DMS 273 treated with DMSO at 0.1 percent for 48 hours (cell line): ENCODE measurements at places on chromosomes 7 and 10.

- no peak for DNase-seq
Measured at GRCh38 chr10:113541549-113541927, 11.3 kb upstream of the HABP2 start.

DNA sequence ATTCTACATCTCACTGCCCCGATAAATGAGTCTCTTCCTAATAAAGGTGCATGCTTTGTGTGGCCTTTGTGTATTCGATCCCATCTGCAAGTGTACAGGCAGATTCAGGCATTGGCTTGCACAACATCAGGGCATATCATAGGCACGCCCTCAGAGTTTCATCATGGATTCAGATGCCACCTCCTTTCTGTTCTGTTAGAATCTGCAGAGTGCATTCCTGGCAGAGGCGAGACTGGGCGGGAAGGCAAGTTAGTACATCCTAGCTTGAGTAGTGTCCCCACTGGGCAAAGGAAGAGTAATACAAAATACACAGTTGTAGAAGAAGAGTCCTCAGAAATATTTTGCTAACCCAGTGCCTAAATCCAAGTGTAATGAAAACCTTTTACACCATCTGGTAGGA lies 346.5 kb upstream of the GALNT17 start:
- no peak for DNase-seq

DNA sequence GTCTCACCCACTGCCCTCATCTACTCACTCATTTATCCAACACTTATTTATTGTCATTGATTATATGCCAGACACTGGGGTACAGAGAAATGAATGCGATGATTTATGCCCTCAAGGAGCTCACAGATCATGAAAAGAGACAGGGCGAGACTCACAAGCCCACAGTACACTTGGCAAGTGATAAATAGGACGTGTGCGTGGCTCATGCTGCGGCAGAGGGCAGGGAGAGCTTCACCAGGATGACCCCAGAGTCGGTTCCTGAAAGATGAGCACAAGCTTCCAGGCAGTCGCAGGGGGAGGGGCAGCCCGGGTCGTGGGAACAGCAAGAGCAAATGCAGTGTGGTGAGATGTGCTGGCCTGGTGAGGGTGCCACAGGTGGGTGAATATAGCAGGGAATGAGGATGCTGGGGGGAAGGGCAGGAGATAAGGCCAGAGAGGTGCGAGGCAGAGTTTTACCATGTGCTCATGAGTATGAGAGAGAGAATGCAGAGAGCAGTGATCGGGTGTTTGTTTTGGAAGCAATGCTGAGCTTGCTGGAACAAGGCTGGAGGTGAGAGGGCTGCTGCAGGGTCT lies 70.9 kb downstream of the ATXN7L1 start:
- no peak for DNase-seq

DNA sequence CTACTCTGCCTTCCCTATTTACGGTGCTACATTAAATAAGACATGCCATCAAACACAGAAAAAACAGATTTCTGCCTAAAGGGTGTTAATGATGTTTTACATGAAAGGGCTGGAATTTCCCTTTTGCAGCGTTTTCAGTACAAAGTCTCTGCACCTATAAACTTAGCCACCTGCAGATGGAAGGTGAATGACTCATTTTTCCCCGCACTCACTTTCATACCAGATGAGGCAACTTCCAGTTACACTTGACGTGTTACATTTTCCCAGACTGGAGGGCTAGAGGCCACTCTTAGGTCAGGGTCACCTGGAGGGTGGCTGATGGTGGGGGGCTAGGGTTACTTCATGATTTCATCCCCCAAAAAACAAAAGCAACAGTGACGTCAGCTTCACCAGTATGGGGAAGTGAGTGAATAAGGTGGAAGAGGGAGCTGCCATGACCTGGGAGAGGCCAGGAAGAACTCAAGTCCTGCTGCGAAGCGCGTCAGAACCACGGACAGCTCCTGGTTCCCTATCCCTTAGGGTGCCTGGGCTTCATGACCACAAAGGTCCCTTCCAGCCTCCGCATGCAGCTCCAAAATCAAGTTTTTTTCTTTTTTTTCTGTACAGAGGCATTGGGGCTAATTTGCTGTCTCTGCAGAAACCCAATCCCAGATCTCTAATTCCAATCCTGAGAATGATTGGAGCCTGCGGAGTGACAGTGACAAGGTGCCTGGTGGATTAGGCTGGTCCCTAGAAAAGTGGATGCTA lies 94.0 kb downstream of the ADARB2 start:
- DNase-seq = no peak

DNA sequence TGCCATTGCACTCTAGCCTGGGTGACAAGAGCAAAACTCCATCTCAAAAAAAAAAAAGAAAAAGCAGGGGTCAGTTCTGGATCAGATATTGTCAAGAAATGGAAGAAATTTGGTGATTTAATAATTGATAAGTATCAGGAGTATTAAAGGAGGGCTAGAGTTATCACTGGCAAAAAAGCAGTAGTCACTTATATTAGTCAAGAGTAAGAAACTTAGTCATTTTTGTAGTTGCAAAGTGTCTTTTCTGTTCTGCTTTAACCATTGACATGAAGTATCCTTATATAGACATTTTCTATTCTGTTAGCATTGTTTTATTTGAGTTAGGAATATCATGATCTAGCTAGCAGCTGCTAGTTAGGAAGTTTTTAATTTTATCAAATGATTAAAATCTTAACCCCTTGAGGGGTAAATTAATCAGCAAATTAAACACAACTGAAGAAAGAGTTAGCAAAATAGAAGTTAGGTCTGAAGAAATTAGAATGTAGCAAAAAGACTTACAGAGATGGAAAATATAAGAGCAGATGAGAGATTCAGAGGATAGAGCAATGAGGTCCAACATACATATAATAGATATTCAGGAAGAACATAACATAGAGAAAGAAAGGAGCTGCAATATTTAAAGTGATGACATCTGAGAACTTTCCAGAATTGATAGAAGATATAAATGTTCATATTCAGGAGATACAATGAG lies 7.3 kb upstream of the CCDC6 start:
- no peak for DNase-seq

DNA sequence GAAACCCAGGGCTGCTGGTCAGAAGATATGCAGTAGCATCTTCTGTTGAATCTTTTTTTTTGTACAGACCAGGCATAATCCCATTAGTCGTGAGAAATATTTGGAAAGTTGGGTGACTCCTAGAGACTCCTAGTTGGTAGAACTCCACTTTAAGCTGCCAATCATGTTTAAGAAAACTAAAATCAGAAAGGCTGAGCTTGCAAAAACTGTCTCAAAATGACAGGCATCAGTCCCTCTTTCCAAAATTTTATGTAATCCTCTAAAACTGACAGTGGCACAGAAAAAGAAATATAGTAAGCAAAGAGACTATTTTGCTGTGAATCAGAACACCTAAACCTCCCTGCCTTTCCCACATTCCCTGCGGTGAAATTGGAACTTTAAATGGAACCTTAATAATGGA lies 568.5 kb downstream of the CCSER2 start:
- no peak for DNase-seq

DNA sequence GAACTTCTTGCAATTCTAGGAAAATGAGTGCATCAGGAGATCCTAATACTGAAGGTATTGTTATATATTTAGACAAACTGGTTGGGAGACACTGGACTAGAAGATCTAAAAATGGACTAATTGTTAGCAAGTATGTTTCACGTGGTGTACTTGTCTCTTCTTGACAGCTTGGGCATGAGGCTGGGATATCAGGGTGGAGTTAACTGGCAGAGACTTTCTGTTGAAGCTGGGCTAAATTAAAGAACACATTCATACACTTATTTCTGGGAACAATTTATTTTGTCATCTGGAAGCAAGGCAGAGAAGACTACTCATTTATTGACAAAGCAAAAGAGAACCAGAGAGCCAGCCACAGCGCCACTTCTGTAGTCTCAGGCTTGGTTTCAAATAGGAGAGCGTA lies 25.9 kb downstream of the TYW1 start:
- DNase-seq = no peak

DNA sequence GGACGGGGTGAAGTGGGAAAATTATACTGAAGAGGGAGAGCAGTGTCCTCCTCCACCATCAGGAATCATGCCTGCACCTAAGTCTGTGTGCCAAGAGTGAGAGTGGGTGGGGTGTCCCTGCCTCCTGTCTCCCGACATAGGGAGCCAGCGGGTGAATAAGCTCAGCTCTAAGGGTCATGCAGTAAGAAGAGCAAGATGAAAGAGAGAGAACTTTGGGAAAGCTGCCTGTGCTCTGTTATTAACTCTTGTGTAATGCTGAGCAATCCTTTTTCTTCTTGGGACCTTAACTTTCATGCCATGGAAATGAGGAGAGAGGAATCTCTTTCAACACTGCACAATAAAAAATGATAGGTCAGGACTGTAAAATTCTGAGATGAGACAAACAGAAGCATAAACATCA lies 7.9 kb upstream of the TCAF1 start:
- DNase-seq = no peak

GRCh38 chr10:69327463-69328379 lies 49.4 kb downstream of the HK1 start:
- DNase-seq = no peak

DNA sequence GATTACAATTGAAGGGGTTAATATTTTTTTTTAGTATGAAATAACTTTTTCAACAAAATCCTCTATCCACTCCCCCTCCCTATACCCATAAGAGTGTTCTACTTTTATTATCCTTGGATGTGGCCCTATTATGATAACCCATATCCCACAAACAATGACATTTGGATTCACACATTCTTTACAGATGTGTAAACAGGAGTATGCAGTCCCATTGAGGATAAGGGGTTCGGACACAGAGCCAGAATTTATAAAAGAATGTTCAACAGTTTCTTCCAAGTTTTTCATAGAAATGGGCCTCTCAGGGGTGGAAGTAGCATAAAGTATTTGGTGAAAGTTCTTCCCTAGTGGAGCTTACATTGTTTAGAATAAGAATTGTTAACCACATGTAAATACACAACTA lies 16.1 kb upstream of the PCLO start:
- no peak for DNase-seq

DNA sequence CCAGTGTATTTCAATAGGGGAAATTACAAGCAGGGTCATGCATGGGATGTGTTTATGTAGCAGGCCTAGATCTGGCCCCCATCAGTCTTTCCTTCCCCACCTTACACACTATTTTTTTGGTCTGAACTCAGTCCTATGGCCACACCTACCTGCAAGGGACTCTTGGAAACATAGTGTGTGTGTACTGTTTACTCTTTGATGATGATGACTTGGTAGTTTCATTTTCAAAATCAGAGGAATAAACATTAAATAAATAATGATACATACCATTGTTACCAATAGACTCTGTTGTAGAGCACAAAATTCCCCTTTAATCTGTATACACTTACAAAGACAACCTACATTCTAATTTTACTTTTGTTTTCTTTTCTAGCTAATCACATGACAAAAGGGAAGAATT lies 191.0 kb downstream of the ZEB1 start:
- no peak for DNase-seq

DNA sequence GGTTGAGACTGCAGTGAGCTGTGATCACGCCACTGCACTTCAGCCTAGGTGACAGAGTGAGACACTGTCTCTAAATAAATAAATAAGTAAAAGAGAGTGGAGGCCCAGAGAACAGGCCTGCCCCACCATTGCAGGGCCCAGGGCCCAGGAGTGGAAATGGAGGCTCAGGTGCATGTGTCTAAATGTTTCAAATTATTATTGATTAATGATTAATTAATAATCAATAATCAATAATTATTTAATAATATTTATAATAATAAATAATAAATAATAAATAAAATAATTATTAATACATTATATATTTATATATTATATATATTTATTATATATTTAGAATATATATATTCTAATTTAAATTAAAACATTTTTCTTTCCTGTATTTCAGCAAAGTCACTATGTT lies 53.7 kb upstream of the ZRANB1 start:
- DNase-seq = no peak

- DNase-seq = no peak
Measured at GRCh38 chr10:131206111-131206995, 105.2 kb downstream of the TCERG1L start.

GRCh38 chr7:157219154-157219553 lies 80.4 kb downstream of the UBE3C start:
- DNase-seq = no peak

DNA sequence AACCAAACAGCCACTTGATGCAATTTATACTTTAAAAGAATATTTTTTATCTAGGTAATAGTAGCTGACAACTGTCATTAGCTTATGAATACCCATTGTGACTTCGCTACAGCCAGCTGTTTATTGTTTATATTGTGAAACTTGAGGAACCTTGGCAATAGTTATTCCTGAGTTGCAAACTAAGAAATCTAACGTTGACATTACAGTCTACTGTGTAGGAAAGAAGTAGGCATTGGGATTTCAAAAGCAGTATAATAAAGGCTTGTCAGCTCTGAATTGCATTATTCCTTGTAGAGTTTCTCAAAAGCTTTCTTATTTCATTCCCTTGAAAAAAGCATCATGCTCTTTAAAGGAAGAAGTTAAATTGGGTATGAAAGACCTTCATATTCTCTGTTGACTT lies 42.7 kb upstream of the OIT3 start:
- DNase-seq = no peak

GRCh38 chr10:88154596-88155250 lies 291.3 kb downstream of the PTEN start:
- DNase-seq = no peak

GRCh38 chr7:106462365-106462859 lies 177.6 kb upstream of the NAMPT start:
- DNase-seq = no peak

DNA sequence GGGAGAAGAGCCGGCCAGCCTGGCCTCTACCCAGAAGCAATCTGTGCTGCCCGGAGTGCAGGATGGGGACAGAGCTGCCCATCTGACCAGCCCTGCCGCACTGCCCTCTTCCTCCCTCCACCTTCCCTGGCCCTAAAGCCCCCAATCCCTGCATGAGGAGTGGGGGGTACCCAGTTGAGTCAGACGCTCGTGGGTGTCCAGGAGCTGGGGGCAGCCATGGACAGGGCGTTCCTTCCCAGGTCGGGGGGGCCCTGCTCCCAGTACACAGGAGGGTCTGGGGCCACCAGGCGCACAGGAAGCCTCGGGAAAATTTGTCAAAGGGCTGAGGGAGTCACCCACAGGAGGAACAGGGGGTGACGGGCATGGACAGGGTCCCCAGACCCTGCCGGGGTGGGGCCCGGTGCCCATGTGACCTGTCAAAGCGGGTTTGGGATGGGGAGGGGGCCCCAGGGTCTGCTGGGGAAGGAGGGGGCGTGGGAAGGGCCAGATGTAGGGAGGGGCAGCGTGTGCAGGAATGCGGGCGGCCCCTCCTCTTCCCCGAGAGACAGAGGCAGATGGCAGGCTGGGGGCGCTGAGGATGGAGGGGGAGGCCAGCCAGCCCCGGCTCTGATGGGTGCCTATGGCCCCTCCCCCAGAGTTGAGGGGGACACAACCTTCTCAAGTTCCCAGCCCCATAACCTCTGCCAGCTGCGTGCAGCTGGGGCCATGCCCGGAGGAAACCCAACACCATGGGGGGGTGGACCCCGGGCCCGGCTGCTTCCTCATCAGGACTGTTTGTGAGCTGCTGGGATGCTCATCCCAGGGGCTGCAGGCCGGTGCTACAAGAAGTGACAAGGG lies 21.5 kb upstream of the GRIFIN start:
- peak; percentile 69 for DNase-seq
